ENCODE measurements at places on chromosomes 4 and X. TPM values are rescaled to one million over a fixed set of nuclear protein-coding genes. Genes with fewer than 3 reads are reported as not detected.

- no peaks in the 10 kb centered on the region for H3K27me3 ChIP-seq
These were observed 127.7 kb upstream of the RPS6KA3 start for GRCh38 chrX:20394451-20394850.

Gene TRIM2
- total RNA-seq = 0.76 TPM

DNA sequence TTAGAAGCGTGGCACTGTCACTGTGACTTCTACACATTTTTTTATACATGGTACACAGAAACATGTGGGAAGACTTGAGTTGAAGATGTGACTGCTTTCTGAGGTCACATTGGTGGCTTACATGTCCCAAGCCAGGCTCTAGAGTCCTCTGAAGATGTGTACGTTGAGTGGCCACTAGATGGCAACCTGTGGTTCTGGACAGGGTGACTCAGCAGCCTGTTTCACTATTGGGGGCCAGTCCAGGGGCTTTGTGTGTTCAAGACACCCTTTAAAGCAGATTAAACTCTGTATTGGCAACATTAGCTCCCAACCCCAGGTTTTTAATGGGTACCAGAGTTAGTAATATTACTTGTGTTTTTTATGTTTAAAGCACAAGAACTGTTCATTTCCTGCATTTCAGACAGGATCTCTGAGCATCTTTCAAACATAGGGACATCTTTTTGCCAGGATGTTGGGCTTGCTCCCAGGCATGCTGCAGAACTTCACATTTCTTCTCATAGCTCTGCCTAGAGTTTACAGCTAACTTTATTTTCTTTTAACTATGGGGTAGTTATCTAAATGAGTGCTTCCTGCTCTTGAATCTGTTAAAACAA lies 53.0 kb downstream of the DCUN1D4 start:
- peaks cover 66% of the 10 kb centered on the region for H3K4me1 ChIP-seq
- peak overlapping the region; percentile 74 for H3K27ac ChIP-seq
- peaks cover 40% of the 10 kb centered on the region for H3K36me3 ChIP-seq
- DNase-seq = peak; percentile 89
- H3K4me3 ChIP-seq = no peak overlapping the region

Gene SOWAHD
- total RNA-seq = not detected

- no peaks in the 10 kb centered on the region for H3K27me3 ChIP-seq
- H3K36me3 ChIP-seq = no peaks in the 10 kb centered on the region
- H3K4me3 ChIP-seq = 0 out of 2 replicates have a peak overlapping the region, but pooled peaks have one; percentile 1
- H3K27ac ChIP-seq = no peak overlapping the region
- no peak for DNase-seq
These were observed 19.1 kb downstream of the ARAP2 start for GRCh38 chr4:36224972-36225903.

Gene BCLAF3
- total RNA-seq = 5.6 TPM

DNA sequence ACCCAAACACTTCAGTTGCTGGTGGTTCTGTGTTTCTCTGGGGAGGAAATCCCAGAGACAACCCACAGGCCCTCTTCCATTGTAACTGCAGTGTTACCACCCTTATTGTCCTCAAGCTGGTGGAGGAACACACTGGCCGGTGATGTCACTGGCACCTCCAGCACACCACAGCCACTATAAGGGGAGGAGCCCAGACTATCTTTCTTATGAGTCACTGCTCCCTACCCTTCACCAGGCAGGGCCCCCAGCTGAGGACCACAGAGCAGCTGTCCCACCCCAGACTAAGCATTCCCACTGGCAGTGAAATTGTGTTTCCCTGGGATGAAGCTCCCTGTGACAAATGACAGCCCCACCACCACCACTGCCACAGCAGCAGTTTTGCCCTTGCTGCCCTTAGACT lies 171.8 kb upstream of the FGF16 start:
- H3K4me1 ChIP-seq = no peaks in the 10 kb centered on the region
- H3K27me3 ChIP-seq = no peaks in the 10 kb centered on the region
- no peak overlapping the region for H3K27ac ChIP-seq
- no peaks in the 10 kb centered on the region for H3K36me3 ChIP-seq
- no peak overlapping the region for H3K4me3 ChIP-seq

DNA sequence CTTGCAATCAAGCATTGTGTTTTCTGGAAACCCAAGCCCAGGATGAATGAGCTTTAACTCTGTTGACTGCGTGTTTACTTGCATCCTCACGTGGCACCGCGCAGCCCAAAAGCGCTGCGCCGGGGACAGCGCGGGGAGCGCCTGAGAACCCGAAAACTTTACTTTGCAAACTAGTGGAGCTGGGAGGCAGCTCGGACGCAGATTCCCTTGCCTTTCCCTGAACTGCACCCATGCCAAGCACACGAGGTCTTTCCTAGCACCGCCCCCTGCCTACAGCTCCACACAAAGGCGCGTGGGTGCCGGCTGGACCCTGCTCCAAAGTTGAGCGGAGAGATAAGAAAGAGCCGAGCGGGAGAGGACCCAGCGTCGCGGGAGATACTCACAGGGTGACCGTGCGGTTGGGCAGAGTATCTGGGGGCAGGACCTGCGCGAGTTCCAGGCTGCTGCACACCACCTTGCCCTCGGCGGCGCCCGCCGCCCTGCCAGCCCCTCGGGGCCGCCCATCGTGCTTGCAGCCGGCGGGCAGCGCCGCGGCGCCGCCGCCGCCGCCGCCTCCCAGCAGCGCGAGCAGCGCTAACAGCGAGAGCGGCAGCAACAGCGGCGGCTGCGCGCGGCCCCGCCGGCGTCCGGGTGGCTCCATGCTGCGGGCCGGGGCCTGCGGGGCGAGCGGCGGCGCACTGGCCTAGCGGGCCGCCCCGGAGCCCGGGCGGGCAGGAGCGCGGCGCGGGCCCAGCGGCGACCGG lies 550 bp downstream of the ADGRA3 start:
- no peak overlapping the region for H3K27ac ChIP-seq
- no peaks in the 10 kb centered on the region for H3K36me3 ChIP-seq
- no peaks in the 10 kb centered on the region for H3K4me1 ChIP-seq
- H3K27me3 ChIP-seq = no peaks in the 10 kb centered on the region

GRCh38 chr4:48546336-48546735 lies 56.3 kb downstream of the ZAR1 start:
- H3K27me3 ChIP-seq = no peaks in the 10 kb centered on the region
- peaks cover 15% of the 10 kb centered on the region for H3K36me3 ChIP-seq
- DNase-seq = peak; percentile 65
- no peaks in the 10 kb centered on the region for H3K4me1 ChIP-seq

- no peaks in the 10 kb centered on the region for H3K36me3 ChIP-seq
- DNase-seq = no peak
- H3K27ac ChIP-seq = no peak overlapping the region
- H3K4me3 ChIP-seq = no peak overlapping the region
- H3K27me3 ChIP-seq = no peaks in the 10 kb centered on the region
These were observed 405.8 kb upstream of the HTR2C start for GRCh38 chrX:114178126-114178525.

Gene IL2
- total RNA-seq = not detected

DNA sequence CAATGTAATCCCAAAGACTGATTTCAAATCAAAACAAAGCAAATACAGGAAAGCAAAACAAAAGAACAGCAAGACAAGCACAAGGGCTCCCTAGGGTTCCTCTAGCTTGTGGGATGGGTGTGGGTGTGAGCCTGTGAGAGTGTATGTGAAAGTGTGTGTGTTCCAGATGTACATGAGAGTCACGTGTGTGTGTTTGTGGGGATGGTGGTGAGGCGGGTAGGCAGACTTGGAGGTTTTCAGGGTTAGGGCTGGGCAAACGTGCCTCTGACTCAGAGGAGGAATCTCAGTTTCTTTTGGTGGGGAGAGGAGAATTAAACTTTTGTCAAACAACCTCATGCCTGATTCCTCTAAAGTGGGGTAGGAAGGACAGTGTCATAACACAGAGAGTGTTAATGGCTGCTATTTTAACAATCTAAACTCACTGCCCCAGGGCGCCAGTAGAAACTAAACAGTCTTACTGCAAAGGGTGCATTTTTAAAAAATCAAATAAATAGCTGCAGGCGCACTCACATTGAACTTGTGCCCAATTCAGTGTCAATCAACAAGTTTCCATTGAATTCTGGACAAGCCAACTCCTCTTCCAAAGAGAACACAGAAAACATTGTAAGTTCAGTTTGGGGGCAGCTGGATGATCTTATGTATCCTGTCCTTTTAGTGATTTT lies 51.8 kb downstream of the CHRDL1 start:
- H3K36me3 ChIP-seq = no peaks in the 10 kb centered on the region
- no peak overlapping the region for H3K27ac ChIP-seq
- peaks cover 8% of the 10 kb centered on the region for H3K4me1 ChIP-seq
- no peak for DNase-seq
- no peaks in the 10 kb centered on the region for H3K27me3 ChIP-seq

Gene CXXC4
- total RNA-seq = not detected

GRCh38 chrX:129145385-129145784 lies 377.9 kb downstream of the SMARCA1 start:
- no peak overlapping the region for H3K4me3 ChIP-seq
- H3K27ac ChIP-seq = no peak overlapping the region
- no peak for DNase-seq
- H3K36me3 ChIP-seq = no peaks in the 10 kb centered on the region
- no peaks in the 10 kb centered on the region for H3K27me3 ChIP-seq
- H3K4me1 ChIP-seq = no peaks in the 10 kb centered on the region

DNA sequence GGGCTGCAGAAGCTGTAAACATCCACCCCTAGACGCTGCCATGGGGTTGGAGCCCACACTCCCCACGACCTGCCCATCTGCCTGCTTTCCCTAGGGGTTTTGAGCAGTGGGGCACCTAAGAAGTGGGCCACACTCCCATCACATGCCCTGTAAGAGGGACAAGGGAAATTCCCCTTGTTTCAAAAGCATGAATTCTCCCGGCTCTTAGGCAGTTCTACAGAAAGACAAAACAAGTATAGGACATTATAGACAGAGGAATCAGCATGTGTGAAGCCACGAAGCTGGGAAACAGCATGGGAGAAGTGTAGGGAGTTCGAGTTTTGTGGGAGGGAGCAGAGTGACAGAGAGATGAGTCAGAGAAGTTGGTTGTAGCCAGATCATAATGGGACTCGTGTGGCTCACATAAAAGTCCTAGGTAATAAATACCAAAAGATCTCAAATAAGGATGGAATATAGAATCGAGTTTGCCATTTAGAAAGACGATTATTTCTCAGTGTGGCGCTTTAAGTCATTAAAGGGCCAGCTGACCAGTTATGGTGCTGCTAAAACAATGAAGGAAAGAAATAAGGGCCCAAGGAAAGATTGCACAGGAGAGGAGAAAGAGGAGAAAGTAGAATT lies 23.9 kb downstream of the APOO start:
- H3K4me1 ChIP-seq = no peaks in the 10 kb centered on the region
- H3K36me3 ChIP-seq = no peaks in the 10 kb centered on the region
- H3K27ac ChIP-seq = no peak overlapping the region
- no peak for DNase-seq
- H3K27me3 ChIP-seq = no peaks in the 10 kb centered on the region
- H3K4me3 ChIP-seq = no peak overlapping the region

GRCh38 chr4:57344296-57344695 lies 234.1 kb upstream of the IGFBP7 start:
- no peak overlapping the region for H3K4me3 ChIP-seq
- H3K27ac ChIP-seq = no peak overlapping the region
- H3K4me1 ChIP-seq = no peaks in the 10 kb centered on the region
- no peaks in the 10 kb centered on the region for H3K36me3 ChIP-seq

DNA sequence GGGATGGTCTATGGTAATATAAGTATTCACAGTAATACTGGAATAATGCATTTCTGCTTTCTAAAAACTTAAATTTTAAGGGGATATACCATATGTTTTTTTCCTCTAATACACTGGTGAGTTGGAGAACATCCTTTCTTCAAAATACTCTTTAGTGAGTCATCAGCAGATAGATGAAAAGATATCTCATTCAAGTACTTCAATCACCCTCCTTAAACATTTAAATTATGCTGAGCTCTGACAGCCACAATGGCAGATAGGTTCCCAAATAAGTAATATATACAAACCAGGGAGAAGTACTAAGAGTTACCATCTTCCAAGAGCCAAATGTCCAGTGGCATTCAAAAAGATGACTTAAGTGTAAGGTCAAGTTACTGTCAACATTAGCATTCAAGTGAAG lies 52.2 kb downstream of the AMMECR1 start:
- H3K27ac ChIP-seq = no peak overlapping the region
- H3K4me3 ChIP-seq = no peak overlapping the region
- no peaks in the 10 kb centered on the region for H3K36me3 ChIP-seq
- no peaks in the 10 kb centered on the region for H3K27me3 ChIP-seq

Gene FAM47A
- total RNA-seq = not detected

Gene SRPX
- not detected for total RNA-seq

DNA sequence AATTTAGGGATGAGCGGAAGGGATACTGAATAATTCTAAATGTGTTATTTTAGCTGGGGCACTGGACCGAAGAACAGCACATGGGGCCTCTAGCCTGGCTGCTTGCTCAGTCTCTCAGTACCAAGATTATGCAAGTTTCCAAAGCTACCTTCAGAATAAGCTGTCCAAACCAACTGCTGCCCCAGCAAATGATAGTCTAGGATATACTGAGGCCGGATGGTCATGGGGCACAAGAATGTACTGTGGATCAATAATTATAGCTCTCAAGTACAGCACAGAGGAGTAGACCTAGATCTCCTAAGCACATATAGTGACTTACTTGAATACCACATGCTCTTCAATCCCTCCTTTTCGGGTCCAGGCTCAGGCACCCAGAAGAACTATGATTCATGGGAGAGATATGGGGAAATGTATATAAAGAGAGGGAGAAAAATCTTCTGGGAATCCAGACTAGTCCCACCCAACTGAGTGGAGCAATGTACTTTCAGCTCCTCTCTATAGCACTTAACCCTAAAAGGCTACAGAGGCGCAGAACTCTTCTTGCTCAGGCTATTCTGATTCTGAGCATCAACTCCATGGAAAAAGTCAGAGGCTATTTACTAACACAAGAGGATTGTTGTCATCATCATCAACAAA lies 160.3 kb upstream of the GPC4 start:
- H3K36me3 ChIP-seq = no peaks in the 10 kb centered on the region
- H3K27ac ChIP-seq = no peak overlapping the region
- no peaks in the 10 kb centered on the region for H3K27me3 ChIP-seq
- no peak for DNase-seq
- H3K4me1 ChIP-seq = no peaks in the 10 kb centered on the region

- no peak overlapping the region for H3K4me3 ChIP-seq
- no peaks in the 10 kb centered on the region for H3K27me3 ChIP-seq
- DNase-seq = no peak
These were observed 60.9 kb downstream of the C4orf46 start for GRCh38 chr4:158610790-158611189.

Gene RBM10
- total RNA-seq = 47.0 TPM

DNA sequence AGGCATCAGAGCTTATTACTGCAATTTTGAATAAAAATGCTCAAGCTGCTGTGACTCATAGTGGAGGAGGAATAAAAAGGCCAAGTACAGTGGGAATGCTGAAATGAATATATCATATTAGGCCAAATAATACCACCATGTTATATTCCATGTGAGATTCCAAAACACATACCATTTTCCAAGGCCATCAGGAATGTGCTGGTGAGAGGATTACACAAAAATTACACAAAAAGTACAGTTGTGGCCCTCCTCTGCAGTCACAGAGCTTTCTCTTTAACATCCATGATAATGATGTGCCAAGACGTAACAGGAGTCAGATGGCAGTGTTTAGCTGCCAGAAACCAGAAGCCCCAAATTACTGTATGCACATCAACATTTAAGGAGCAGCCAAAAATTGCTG lies 153.5 kb downstream of the PCDH18 start:
- no peak for DNase-seq
- no peak overlapping the region for H3K4me3 ChIP-seq
- no peaks in the 10 kb centered on the region for H3K36me3 ChIP-seq

GRCh38 chr4:831483-831805 lies 5.5 kb upstream of the CPLX1 start:
- no peaks in the 10 kb centered on the region for H3K4me1 ChIP-seq
- H3K27me3 ChIP-seq = no peaks in the 10 kb centered on the region
- H3K27ac ChIP-seq = no peak overlapping the region
- H3K4me3 ChIP-seq = no peak overlapping the region

GRCh38 chrX:151901826-151902225 lies 10.9 kb upstream of the MAGEA4 start:
- H3K27ac ChIP-seq = no peak overlapping the region
- no peak overlapping the region for H3K4me3 ChIP-seq
- DNase-seq = no peak
- H3K36me3 ChIP-seq = no peaks in the 10 kb centered on the region

Data from Karpas-422 (cell line).